ENCODE measurements at places on chromosomes 13 and 19. TPM values are rescaled to one million over a fixed set of nuclear protein-coding genes. Genes with fewer than 3 reads are reported as not detected.

Gene SGCG
- 0.43 TPM for polyA plus RNA-seq

DNA sequence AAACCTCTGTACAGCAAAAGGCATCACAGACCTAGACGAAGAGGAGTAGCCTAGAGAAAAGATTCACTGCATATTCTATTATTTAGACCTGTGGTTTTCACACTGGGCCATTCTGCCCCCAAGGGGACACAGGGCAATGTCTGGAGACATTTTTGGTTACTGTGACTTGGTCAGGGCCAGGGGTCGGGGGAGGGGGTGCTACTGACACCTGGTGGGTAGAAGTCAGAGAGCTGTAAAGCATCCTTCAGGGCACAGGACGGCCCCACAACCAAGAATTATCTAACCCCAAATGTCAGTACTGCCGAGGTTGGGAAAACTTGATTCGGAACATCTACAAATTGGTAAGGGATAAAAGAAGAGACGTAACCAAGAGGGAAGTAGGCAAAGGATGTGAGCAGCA is 11.3 kb downstream of the ELAVL1 start:
- no peak overlapping the region for H3K4me3 ChIP-seq
- peaks cover 16% of the 10 kb centered on the region for H3K36me3 ChIP-seq
- DNase-seq, result no peak
- H3K4me1 ChIP-seq, result no peaks in the 10 kb centered on the region

Gene URAD
- 59.8 TPM for polyA plus RNA-seq

- no peaks in the 10 kb centered on the region for H3K4me1 ChIP-seq
- H3K4me3 ChIP-seq, result no peak overlapping the region
- H3K27ac ChIP-seq, result no peak overlapping the region
- H3K27me3 ChIP-seq, result no peaks in the 10 kb centered on the region
- no peak for DNase-seq
Observed at GRCh38 chr19:30781519-30781918, 409.3 kb downstream of the ZNF536 start.

Gene SLC5A5
- 0.27 TPM for polyA plus RNA-seq
